ENCODE measurements at places on chromosomes 11 and 22.

GRCh38 chr11:134513585-134514120, 101.6 kb upstream of the B3GAT1 start:
- no peak for DNase-seq

DNA sequence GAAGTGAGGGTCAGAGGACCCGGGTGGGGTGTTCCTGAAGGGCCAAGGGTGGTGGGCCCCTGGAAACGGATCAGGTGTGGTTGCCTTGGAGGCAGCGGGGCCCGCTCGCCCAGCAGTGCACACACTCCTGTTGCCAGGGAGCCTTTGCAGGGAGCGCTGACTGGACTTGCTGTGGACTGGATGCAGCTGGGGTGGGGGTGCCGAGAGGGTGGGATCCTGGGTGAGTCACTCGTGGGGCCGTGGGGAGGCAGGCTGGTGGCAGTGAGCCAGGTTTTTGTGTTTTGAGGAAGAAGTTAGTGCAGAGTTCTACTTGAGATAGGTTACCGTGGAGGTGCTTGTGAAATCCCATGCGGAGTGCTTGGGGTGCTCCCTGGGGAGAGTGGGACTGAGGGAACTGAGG, 1.3 kb downstream of the MRPL23 start:
- no peak for DNase-seq

DNA sequence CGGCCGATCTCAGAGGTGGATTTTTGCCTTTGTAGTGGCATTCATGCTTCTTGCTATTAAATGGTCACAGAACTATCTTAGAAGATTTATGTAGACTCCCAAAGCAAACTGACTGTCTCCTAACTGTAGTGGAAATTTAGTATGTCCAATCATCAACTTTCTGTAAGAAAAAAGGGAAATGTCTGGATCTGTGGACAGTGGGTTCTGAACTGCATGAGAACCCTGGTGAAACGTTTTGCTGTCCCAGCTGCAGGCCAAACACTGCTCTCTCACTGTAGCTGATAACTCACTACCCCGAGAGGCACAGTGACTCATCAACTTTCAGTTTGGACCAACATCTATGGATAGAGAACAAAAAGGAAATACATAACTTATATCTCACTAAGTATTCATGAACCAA, 387.1 kb downstream of the SOX6 start:
- DNase-seq = peak; percentile 7

DNA sequence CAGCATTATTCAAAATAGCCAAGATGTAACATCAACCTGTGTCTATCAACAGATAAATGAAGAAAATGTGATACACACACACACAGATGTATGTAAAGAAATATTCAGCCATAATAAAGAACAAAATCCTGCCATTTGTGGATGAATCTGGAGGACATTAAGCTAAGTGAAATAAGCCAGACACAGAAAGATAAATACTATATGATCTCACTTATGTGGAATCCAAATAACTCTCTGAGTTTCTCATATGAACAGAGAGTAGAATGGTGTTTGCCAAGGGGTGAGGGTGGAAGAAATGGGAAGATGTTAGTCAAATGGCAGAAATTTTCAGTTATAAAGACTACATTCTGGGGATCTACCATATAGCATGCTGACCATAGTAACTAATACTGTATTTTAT, 224.2 kb downstream of the GUCY1A2 start:
- no peak for DNase-seq

GRCh38 chr11:61826930-61827570, 1.1 kb upstream of the FADS2 start:
- DNase-seq = peak; percentile 69

DNA sequence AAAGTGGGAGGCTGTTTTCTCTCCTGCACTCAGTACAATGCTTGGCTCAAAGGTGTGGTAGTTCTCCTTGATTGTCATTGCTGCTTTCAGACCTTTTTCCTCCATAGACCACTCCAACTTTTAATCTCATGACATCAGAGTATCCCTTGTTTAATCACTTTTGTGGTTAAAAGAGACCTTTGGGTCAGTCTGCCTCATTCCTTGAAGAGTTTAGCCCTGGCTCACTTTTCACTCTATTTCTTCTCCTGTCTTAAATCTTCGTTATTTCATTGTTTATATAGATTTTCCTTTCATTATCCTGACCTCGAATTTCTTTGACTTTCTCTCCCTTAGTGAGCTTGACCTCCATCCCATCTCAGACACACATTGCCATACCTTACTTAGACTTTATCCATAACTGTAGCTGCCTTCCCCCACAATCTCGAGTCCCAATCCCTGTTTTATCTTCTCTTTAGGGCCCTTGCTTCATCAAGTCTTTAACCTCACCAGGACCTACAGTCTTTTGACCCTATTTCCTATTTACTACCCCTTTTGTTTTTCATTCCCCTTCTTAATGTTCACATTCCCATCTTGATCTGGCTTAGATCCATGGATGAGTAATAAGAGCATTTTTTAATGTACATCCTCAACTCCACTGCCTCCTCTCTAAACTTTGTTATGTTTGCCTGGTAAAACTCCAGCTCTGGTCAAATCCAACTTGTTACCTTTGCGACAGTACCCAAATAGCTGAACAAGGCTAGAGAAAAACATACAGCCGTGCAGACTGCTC, 9.5 kb downstream of the ATXN10 start:
- DNase-seq = no peak

- DNase-seq = no peak
These were observed 30.9 kb downstream of the CSNK2A3 start for GRCh38 chr11:11322101-11322500.

DNA sequence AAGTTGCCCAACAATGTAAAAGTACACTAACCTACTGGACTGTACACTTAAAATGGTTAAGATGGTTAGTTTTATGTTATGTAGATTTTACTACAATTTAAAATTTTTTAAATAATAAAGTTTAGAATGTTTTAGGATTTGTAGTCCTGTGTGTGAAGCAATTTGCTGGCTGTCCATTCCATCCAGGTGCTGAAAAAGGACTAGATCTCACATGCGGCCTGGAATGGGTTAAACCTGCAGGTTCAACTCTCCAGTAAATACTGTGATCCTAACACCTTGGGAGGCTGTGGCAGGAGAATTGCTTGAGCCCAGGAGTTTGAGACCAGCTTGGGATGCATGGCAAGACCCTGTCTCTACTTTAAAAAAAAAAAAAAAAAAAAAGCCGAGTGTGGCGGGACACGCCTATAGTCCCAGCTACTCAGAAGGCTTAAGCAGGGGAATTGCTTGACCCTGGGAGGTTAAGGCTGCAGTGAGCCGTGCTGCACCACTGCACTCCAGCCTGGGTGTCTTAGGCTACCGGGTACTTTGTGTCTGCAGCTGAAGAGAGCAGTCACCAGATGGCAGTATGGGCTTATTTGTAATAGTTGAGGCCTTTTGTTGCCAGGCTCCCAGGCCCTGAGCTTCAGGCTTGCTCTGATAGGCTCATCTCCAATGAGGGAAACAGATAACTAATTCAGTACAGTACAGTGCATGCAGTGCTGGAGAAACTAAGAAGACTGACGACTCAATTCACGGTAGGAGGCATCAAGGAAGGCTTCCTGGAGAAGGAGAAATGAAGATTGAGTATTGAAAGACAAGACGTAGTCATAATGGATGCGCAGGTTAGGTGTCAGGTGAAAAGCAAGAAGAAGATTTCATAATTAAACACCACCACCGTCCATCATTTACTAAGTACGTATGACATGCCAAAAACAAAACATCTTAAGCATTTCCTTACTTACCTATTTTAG, 64.7 kb upstream of the ASPHD2 start:
- DNase-seq = peak; percentile 68

GRCh38 chr11:61201476-61201875, 1.8 kb upstream of the PGA3 start:
- DNase-seq = no peak

- DNase-seq = peak; percentile 50
These were observed 9.2 kb upstream of the IFITM3 start for GRCh38 chr11:329886-330253.

GRCh38 chr11:123221096-123221561, 26.1 kb upstream of the CLMP start:
- no peak for DNase-seq

DNA sequence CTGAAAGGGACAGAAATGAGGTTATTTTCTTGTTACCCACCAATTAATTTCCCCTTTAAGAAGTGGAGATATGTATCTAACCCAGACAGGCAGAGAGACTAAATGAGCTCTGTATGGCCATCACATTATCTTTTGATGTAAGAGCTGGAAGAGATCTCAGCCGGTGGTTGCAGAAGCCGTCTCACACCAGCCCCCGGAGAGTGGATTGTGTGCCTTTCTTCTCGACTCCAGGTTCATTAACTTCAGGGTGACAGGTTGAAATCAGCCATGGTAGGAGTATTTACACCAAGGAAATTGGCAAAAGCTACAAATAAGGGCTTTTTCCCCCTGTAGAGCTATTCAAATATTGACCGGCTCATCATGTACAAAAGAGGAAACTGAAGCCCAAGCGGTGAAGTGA, 580.3 kb upstream of the CADM1 start:
- no peak for DNase-seq

DNA sequence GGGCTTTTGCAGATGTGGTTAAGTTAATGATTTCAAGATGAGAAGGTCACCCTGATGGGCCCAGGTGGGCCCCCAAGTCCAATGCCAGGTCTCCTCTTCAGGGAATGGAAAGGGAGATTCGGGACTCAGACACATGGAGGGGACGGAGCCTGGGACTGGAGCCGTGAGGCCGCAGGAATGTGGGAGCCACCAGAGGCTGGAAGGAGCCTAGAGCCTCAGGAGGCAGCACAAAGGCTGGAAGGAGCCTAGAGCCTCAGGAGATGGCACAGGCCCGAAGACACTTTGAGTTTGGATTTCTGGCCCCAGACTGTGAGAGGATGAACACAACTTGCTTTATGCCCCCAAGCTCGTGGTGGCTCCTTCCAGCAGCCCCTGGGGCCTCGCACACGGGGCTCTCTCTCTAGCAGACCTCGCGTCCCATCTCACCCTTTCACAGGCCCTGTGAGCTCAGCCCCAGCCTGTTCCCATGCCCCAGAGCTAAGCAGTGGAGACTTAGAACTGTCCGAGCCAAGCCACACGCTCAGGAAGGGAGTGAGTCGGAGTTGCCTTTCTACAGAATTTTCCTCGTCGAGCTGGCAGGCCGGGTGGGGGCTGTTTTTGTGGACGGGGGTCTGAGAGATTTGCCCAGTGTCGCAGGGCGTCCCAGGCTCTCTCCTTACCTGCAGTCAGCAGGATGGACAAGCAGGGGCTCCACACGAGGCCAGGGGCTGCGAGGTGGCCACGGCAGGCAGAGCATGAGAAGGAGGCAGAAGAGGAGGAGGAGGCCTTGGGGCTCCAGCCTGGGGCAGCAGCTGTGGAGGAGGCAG, 937.6 kb downstream of the BRD1 start:
- DNase-seq = no peak

DNA sequence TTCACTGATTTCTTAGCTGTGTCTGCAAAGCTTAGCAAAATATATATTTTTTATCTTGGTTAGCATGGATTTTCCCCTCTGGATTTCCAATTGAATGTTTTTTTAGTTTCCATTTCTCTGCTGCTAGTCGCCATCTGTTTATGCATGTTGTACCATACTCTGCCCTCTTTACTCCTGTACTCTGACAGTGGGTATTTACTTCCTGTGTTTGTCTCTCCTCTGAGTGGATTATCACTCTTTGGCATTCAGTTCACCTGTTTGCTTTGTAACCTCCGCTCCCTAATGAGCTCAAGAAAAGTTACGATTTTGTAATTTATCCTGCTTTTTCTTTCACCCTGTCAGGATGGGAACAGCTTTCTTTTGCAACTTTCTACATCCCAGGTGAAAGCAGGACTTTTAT, 59.1 kb downstream of the PDHX start:
- DNase-seq = no peak

- no peak for DNase-seq
These were observed 6.8 kb upstream of the SLC22A8 start for GRCh38 chr11:63022441-63022840.

DNA sequence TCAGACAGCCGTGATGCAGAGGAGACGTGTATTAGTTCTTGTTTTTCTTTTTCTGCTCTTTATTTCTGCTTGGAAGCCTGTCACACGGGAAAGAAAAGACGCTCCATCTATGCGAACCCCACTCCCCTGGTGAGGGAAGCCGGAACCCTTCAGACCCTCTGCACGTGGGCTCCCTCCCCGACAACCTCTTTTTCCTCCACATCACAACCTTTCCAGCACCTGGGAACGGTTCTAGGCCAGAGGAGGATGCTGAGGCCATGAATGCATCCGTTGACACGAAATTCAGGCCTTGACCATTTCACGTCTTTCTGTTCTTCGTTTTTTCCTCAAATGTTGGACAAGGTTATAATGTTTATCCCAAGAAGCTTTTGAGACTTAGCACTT, 85.3 kb upstream of the WNT7B start:
- no peak for DNase-seq

GRCh38 chr11:10495464-10495786, 40.4 kb downstream of the AMPD3 start:
- no peak for DNase-seq

DNA sequence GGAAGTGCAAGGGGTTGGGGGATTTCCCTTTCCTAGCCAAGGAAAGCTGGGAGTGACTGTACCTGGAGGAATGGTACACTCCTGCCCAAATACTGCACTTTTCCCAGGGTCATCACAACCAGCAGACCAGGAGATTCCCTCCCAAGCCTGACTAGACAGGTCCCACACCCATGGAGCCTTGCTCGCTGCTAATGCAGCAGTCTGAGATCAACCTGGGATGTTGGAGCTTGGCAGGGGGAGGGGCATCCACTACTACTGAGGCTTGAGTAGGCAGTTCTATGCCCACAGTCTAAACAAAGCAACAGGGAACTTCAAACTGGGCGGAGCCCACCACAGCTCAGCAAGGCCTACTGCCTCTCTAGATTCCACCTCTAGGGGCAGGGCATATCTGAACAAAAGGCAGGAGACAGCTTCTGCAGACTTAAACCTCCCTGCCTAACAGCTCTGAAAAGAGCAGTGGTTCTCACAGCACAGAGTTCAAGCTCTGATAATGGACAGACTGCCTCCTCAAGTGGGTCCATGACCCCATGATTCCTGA, 58.5 kb downstream of the SLC22A9 start:
- DNase-seq = peak; percentile 8

DNA sequence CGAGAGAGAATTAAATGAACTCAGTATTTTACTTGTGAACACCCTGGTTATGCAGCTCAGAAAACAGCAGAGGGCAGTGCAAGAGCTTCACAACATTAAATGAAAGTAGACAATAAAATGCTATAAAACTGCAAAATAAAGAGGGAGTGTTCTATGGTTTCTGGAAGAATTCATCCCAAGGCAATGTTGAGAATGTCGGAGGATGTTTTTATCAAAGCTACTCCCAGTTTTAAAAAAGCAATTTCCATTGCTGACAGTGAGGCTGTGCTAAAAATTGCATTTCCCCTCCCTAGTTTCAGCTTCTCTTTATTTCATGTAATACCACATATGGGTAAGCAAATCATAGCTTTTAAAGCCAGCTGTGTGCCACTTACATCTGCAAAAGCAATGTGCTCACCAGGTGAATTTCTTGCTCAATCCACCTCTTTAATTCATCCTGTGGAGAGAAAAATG, 296.8 kb downstream of the RAB38 start:
- DNase-seq = peak; percentile 5

DNA sequence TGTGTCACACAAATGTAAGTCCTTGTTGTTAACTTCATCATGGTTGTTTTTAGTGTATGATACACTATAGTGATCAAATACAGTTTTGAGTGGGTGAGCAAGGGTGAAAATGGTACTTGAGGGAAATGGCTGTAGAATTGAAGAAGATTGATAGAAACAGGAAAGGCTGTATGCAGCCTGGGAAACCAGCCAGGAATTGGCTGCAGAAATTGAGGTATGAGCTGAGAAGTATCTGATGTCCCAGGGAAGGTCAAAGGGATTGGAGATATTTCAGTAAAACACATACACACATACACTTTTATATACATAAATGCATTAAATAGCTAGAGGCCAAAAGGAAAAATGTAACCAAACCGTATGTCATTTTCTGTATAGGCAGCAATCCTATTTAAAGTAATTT, 13.1 kb upstream of the YAP1 start:
- DNase-seq = no peak

GRCh38 chr11:112588252-112588694, 327.6 kb upstream of the PLET1 start:
- peak; percentile 57 for DNase-seq

Measured in DND-41 (cell line).